Kidney (tissue), 22 donors: ENCODE measurements at places on chromosomes 1 and 21. TPM values are rescaled to one million over a fixed set of nuclear protein-coding genes. Genes with fewer than 3 reads are reported as not detected.
A peak's percentile ranks its signal among the peaks of the same experiment; 100 is the strongest.

TNFRSF4 gene
- 5.1 TPM for total RNA-seq

PIK3CD gene
- 19.7 TPM for total RNA-seq

DNA sequence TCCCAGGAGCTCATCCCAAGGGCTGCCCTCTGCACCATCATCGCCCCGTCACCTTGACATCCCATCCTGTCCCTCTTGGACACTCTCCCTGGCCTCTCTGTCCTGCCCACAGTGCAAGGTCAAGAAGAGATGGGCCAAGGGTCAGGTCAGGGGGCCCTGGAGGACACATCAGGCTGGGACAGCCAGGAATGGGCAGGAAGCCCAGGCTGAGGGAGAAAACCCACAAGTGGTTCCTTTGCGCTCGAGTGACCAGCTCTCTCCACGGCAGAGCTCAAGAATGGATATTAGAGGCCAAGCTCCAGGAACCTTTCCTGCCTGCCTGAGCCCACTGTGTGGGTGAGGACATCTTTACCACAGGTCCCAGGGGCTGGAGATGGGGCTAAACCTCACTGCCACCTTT is 41.0 kb downstream of the KCNN3 start:
- no peak for DNase-seq

DNA sequence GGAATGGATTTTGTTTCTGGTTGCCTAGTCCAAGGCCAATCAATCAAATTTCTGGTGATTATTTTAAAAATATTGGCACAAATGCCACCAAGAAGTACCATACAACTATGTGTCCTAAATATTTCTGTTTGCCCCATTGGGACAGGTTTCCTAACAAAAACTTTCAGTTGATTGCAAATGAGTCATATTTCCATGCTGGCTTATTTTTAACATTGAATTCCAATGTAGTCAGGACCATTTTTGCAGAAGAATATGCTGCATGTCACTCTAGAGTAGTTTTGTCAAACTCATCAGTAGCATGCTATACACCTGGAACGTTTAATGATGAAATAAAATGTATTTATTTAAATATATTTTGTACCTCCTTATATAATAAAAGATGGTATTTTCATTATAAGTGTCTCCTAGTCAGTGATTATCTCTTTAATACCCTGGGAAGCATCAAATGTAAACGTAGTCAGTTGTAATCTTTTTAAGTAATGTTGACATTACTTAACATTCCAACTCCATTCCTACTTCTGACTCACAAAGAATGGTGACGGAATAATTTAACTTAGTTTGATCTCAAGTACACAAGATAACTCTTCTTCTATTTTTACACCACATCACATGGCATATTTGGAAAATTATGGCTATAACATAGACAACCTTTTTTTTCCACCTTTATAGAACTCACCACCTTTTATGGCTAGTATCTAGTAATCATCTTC is 39.0 kb upstream of the USH2A start:
- DNase-seq = no peak

- no peak for DNase-seq
Observed at GRCh38 chr1:231921646-231922345, 295.2 kb downstream of the DISC1 start.

DNA sequence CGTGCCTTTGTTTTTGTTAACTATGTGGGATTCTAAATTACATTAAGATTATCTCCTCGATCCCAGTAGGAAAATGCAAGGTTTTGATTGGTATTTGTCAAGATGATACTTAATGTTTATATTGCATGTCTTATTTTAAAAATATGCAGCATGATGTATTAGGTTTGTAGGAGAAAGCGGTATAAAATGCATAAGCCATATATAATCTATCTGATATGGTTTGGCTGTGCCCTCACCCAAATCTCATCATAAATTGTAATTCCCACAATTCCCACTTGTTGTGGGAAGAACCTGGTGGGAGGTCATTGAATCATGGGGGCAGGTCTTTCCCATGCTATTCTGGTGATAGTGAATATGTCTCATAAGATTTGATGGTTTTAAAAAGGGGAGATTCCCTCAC is 198.1 kb upstream of the NCAM2 start:
- DNase-seq = no peak

BACE2 gene
- total RNA-seq = 65.7 TPM

GNG4 gene
- not detected for total RNA-seq

GRCh38 chr1:48858200-48858920 is 81.7 kb upstream of the BEND5 start:
- DNase-seq = no peak

GRCh38 chr1:30539884-30540283 is 183.5 kb downstream of the MATN1 start:
- DNase-seq = no peak

DNA sequence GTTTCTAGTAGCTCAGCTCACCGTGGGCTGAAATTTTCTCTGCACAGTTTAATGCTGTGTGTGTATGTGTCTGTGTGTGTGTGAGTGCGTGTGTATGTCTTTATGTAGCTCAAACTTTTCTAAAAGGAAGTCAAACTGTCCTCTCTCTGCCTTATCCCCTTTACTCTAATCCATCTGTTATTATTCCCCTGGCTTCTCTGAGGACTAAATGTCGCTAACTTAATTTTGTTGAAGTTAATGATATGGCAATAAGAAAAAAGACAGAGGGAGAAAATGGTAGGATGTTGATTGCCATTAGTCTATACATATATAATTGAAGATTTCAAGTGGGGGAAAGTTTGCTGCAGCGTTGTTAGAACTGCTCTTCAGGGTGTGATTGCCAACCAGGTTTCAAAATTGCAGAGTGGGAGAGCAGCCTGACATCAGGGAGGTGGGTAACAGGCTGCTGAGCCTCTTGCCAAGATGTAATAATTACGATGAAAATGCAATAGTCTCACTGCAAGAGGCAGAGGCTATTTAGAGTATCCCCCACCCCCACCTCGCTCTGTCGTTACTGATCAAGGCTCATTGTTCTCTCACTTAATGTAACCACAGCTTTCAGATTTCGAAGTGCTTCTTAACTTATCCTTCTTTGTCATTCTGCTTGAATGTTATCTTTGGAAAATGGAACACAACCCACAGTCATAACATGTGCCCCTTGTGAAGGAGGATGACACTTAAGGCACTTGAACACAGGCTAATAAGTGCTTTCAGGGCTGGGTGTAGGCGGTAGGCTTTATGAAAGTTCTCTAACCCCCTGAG is 559.0 kb upstream of the PLXNA2 start:
- no peak for DNase-seq

DNA sequence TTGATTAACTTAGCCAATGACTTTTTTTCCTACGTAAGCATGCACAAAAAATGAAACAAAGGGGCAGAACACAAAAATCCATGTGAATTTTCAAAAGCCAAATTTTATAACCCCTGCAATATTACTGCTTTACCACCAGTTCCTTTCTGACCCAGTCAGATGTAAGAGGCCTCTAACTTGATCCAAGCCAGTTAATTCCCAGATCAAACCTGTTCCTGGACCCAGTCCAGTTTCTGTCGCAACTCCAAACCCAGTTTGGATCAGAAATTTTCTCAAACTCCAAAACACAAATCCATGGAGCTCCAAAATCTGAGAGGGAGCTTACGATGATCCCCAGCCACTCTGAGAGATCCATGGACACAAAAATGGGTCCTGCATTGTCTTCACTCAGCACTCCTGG is 7.8 kb upstream of the ZYG11A start:
- DNase-seq = no peak

- peak; percentile 92 for DNase-seq
Observed at GRCh38 chr1:30801771-30802198, 44.2 kb upstream of the LAPTM5 start.

- DNase-seq = no peak
Observed at GRCh38 chr1:65170511-65171142, 22.6 kb downstream of the AK4 start.

FTCD gene
- total RNA-seq = 51.6 TPM

DNA sequence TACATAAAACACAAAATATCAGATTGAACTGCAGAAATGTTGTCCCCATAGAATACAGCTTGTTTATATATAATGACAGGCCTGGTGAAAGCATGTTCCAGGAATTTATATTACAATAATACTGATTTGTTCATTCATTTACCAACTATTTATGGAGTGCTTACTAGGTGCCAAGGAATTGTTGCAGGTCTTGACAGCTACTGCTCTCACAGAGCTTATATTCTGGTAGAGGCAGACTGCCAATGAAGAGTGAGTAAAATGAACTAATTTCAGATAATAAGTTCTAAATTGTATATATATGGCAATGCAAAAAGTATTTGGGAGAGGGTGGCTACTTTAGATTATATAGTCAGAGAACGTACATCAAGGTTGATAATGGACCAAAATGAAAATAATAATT is 152.0 kb downstream of the COQ8A start:
- no peak for DNase-seq

DNA sequence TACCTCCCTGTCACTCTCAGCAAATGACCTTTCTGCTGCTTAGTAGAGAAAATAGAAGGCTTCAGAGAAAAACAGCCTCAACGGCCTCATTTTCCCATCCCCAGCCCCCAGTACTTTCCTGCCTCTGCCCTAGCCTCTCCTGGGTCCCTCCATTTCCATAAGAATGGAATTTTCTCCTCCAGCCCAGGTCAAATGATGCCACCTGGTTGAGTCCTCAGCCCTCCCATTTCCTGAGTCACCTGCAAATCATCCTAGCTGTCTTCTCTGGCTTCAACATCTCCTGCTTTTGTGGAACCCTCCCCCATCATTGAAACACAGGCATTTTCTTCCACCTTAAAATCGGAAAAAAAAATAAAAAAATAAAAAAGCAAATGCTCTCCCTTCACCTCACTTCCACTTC is 35.1 kb downstream of the OLIG1 start:
- no peak for DNase-seq

RAB3GAP2 gene
- 38.1 TPM for total RNA-seq

GRCh38 chr1:27862671-27863537 is 9.4 kb upstream of the THEMIS2 start:
- peak; percentile 92 for DNase-seq

DNA sequence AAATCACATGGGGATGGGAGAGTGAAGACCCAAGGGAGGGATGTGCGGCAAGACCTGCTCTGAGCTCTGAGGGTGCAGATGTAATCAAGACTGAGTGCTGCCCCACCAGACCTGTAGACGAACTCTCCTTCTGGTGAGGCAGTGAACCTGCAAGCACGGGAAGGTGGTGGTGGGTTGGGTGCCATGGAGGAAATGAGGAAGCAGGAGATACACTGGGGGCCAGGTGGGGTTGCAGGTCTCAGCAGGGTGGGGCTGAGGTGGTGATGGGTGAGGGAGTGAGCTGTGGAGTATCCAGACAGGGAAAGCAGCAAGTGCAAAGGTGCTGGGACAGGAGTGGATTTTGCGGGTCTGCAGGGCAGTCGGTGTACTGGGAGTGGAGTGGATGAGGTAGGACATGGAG is 102.3 kb downstream of the KCNJ15 start:
- no peak for DNase-seq

DNA sequence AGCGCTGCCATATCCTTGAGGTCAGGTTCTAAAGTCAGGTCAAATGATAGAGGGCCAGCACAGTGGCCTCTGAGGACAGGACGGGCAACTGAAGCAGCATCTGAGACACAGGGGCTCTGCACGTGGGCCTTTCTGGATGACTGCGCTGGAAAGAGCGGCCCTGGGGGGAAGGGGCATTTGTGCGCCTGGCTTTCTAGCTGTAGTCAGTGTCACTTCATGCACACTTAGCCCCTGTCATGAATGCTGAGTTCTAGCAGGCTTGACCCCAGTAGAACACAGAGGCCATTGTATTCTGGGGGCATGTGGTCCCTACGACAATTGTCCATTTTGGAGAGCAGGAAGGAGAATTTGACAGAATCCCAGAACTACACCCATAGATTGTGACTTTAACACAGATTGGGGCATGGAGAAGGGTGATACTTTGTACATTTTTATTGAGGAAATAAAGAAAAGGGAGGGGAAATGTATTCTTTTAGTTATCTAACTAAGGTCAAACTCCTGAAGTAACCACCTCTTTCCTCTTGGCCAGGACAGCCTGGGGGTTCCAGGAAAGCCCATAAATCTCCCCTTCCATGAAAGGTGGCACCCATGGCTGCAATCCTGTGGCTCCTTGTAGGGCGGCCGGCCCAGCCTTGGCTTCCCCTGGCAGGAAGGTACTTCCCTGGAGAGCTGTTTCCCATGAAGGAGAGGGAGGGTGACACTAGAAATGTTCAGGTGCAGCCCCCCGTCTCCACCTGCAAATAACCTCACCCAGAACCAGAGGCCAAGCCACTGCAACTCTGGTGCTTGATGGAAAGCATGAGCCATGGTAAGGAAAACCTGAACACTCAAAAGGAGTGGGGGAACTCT is 34.4 kb downstream of the NTPCR start:
- no peak for DNase-seq

GUCA2B gene
- total RNA-seq = not detected

RSPH1 gene
- total RNA-seq = 12.0 TPM

- peak; percentile 89 for DNase-seq
Observed at GRCh38 chr1:204989266-204990058, 53.5 kb upstream of the CNTN2 start.

CHIA gene
- total RNA-seq = not detected

DNA sequence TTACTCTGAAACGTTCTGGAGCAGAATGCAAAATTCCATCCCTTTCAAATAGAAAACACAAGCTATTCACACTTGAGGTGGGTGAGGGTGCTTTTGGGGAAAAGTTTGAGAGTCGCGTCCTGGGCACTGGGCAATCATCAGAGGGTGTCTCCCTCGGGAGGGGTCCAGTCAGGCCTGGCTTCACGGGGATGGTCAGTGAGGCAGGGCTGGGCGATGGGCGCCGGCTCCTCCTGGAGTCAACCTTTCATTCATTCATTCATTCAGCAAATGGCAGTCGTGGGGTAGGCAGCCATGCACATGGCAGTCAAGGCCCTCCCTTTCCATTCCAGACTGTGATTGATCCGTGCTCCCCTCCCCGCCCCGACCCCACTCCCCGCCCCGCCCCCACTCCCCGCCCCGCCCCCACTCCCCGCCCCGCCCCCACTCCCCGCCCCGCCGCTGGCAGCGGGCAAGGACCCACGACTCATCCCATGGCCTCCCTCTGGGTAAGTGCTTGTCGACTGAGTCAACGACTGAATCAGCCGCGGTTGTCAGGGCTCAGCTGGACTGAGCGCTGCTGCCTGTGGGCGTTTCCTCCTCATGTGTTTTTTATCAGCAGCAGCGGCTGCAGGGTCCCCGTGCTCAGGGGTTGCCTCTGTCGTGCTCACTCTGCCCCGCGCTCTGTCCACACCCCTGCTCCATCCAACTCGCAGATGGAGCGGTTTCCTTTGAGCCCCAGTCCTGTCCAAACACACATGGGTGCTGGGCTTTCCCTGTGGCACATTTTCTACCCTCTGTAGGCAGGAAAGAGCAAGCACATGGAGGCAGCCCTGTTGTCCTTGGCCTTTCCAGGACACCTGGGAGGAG is 12.5 kb upstream of the SPSB1 start:
- peak; percentile 73 for DNase-seq

ALPL gene
- total RNA-seq = 8.4 TPM

GRCh38 chr1:51445351-51446090 is 73.5 kb downstream of the EPS15 start:
- no peak for DNase-seq

KPRP gene
- total RNA-seq = not detected
